ENCODE measurements at places on chromosomes 11 and 22.

- no peak for DNase-seq
Observed at GRCh38 chr11:130089674-130090073, 20.0 kb downstream of the APLP2 start.

GRCh38 chr11:131658414-131658813, 288.0 kb downstream of the NTM start:
- DNase-seq, result no peak

GRCh38 chr11:76773921-76774361, 9.2 kb upstream of the TSKU start:
- DNase-seq, result no peak

DNA sequence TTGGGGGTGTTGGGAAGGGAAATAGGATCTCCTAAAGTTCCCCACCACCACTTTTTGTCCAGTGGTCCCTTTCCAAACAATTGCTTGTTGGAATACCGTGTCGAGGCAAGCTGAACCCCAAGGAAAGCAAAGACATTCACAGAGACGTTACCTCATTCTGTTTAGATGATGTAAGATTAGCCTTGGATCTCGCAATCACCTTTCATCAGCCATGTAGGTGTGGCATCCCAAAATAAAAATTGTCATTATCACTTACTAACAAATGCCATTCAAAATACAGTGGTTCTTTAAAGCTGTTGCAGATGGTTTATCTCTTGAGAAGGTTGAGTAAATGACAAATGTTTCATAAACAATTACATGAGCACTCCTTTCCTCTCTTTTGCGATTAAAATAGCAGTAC, 86.5 kb upstream of the SLC25A18 start:
- no peak for DNase-seq

GRCh38 chr11:10155793-10156490, 138.1 kb downstream of the SBF2 start:
- no peak for DNase-seq

DNA sequence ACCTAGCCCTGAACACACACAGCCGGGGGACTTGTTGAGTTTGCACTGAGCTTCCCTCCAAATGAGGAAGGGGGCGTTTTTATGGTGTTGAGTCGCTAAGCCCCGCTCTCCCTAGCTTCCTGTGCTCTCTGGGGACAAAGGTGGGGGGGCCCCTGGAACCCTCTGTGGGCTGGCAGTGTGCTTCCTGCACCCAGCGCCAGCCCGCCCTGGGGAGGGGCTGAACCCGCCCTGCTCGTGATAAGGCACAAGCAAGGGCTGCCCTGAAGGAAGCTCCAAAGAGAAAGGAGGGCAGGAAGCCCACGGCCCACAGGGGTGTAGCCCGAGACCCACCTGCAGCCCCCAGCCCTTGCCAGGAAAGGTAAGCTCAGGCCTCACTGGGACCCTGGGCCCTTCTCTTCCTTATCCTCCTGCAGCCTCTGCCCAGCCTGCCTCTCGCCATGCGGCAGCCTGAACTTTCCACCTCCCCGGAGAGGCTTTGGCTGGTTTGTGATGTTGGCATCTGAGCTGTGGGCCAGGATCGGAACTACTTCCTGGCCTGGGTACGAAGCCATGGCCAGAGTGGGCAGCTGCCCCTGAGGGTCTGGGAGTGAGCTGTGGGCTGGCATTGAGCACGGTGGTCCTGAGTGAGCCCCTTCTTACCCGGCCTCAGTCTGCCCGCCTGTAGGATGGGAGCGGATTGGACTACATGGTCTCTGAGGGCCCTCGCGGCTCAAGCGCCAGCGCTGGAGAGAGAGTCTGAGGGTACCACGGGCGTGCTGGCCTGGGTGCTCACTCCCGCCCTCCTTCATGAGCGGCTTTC, at the start of gene FERMT3:
Gene FERMT3, plus strand, starts transcription at position 265 of the 799 bp plus-strand sequence. CDS start 644 bp downstream, outside the sequence.
- peak; percentile 81 for DNase-seq

DNA sequence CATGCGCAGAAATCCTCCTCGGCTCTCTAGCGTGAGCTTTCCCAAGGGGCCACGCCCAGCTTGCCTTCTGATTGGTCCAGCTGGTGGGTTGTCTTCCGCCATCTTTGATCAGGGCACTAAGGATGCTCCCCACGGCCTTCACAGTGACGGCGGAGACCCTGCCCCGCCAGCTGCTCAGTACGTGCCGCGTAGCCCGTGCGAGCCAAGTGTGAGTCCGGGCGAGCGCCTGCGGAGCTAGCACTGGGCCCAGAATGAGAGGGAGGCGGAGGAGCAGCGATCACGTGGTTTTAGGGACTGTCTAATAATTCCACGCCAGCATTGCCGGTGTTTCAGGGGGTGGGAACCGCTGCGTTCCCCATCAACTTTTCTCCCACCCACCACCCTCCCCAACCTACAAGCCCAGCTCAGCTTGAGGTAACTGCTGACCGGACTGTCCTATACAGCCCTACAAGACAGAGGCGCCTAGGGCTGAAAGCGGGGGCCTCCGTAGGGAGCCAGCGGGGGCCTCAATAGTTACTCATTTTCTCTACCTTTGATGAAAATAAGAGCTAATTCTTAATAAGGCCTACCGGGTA, 1.5 kb upstream of the MTFP1 start:
- DNase-seq, result peak; percentile 99

DNA sequence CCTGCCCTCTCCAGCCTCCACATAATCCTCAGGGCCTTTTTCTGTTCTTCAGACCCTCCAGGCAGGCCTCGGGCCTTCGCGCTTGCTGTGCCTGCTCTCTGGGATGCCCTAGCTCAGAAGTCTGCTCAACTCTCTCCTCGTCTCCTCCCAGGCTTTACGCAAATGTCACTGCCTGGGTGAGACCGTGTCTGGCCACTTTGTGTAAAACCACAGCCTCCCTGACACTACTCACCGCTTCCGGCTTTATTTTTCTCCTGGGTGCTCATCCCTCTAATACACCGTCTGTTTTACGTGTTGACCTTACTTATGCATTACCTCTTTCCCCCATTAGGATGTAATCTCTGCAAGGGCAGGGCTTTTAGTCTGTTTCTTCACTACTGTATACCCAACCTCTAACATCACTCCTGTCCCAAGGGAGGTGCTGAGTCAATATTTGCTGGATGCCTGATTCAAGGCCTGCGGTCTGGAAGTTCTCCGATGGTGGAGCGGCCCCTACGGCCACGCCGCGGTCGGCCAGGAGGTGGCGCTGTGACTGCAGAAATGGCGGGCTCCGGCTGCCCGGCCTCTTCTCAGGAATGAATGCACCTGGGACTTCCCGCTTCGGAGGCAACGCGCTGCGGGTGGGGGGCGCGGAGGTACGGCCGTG, 58.2 kb upstream of the THY1 start:
- peak; percentile 83 for DNase-seq

DNA sequence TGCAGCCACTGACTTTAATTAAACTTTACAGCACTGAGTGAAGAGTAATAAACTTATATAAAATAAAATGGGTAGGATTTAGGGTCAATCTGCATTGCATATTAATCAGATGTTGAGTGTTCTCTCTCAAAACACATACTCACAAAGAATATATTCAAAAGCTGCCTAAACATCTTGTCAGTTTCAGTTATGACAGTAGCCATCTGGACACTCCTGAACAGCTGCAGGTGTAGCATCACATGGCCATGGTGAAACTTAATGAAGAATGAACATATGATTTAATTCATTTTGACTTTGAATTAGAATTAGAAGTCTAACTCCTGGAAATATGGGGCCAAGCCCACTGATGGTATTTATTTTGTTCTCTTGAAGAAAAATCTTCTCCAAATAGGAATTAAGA, 684.3 kb upstream of the RAG2 start:
- DNase-seq, result no peak

- no peak for DNase-seq
Observed at GRCh38 chr22:44193535-44193891, 12.8 kb downstream of the PARVG start.

- no peak for DNase-seq
Observed at GRCh38 chr11:34147581-34147980, 42.2 kb downstream of the NAT10 start.

- no peak for DNase-seq
Observed at GRCh38 chr11:119044708-119045107, 12.3 kb downstream of the HYOU1 start.
